ENCODE measurements at places on chromosomes 7 and 10. TPM values are rescaled to one million over a fixed set of nuclear protein-coding genes. Genes with fewer than 3 reads are reported as not detected.
A peak's percentile ranks its signal among the peaks of the same experiment; 100 is the strongest.

PALD1 gene
- 10.5 TPM for polyA plus RNA-seq

DNA sequence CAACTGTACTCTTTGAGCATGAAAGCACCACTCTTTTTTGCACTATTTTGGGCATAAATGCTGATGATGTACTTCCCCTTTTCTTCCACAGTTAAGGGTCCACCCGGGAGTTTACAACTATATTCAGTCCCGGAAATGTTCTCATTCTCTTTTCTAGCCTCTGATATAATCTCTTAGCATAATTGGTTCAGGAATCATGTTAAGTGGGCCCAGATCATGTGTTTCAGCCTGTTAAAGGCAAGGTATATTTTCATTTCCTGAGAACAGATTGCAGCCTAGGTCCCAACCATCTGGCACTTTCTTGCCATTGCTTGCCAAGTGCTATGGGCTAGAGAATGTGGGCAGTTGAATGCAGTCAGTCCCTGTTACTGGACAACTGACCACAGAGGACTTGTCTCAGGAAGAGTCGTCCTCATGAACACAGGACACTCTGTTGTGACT, 111.4 kb upstream of the GLCCI1 start:
- no peaks in the 10 kb centered on the region for H3K4me1 ChIP-seq
- no peaks in the 10 kb centered on the region for H3K27me3 ChIP-seq
- no peaks in the 10 kb centered on the region for H3K36me3 ChIP-seq
- H3K4me3 ChIP-seq, result no peak overlapping the region

- no peak overlapping the region for H3K4me3 ChIP-seq
- no peaks in the 10 kb centered on the region for H3K4me1 ChIP-seq
Measured at GRCh38 chr7:140294454-140294853, 103.9 kb downstream of the SLC37A3 start.

DNA sequence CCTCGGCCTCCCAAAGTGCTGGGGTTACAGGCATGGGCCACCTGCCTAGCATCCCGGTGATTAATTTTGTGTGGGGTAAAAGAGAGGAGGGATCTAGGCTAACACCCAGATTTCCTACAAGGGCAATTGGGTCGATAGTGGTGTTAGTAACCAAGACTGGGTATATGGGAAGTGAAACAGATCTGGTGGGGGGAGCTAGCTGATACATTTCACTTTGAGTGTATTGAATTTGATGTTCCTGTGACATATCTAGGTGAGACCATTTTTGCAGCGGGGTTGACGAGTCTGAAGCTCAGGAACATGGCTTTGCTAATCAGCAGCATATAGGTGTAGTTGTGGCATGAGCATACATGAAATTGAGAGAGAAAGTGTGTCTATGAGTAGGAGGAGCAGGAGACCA, 12.0 kb downstream of the CLCN1 start:
- no peak overlapping the region for H3K27ac ChIP-seq
- no peak for DNase-seq
- H3K36me3 ChIP-seq, result no peaks in the 10 kb centered on the region
- H3K4me1 ChIP-seq, result peaks cover 13% of the 10 kb centered on the region
- H3K27me3 ChIP-seq, result no peaks in the 10 kb centered on the region

DNA sequence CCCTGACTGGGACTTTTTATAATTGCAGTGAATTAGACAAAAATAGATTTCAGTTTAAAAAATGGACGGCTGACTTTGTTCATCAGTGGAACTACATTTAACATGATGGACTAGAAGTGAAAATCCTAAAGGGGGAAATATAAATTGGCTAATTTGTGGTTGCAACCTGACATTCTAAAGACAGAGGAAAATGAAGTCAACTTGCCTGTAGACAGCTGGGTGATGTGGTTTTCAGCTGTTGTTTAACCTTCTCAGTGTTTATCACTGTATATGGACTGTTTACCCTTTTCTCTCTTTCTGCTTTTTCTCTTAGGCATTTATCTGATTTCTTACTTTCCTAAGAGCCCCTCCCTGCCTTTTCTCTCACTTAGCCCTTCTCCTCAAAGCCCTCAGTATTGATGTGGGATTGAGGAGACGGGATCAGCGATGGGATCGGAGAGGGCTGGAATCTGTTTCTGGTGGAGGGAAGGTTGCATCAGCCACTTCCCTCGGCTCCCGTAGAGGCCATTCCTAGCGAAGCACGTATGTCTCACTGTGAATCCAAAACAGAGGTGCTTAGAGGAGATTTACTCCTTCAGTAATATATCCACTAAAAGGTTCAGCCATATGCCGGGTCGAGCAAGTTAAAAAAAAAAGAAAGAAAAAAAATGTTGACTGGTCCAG, 109.0 kb upstream of the KLF6 start:
- H3K4me3 ChIP-seq, result no peak overlapping the region
- DNase-seq, result peak; percentile 49
- no peaks in the 10 kb centered on the region for H3K36me3 ChIP-seq
- H3K4me1 ChIP-seq, result peaks cover 8% of the 10 kb centered on the region
- H3K27me3 ChIP-seq, result no peaks in the 10 kb centered on the region

Data from lung (tissue), 17 donors.